ENCODE measurements at places on chromosomes 7 and 10. TPM values are rescaled to one million over a fixed set of nuclear protein-coding genes. Genes with fewer than 3 reads are reported as not detected.
A peak's percentile ranks its signal among the peaks of the same experiment; 100 is the strongest.

CTAGE8 gene
- total RNA-seq = not detected

GRCh38 chr10:112803961-112804401, 146.1 kb upstream of the TCF7L2 start:
- H3K36me3 ChIP-seq = no peaks in the 10 kb centered on the region
- peaks cover 2% of the 10 kb centered on the region for H3K4me1 ChIP-seq
- no peak for DNase-seq
- peak overlapping the region; percentile 51 for H3K27ac ChIP-seq

DNA sequence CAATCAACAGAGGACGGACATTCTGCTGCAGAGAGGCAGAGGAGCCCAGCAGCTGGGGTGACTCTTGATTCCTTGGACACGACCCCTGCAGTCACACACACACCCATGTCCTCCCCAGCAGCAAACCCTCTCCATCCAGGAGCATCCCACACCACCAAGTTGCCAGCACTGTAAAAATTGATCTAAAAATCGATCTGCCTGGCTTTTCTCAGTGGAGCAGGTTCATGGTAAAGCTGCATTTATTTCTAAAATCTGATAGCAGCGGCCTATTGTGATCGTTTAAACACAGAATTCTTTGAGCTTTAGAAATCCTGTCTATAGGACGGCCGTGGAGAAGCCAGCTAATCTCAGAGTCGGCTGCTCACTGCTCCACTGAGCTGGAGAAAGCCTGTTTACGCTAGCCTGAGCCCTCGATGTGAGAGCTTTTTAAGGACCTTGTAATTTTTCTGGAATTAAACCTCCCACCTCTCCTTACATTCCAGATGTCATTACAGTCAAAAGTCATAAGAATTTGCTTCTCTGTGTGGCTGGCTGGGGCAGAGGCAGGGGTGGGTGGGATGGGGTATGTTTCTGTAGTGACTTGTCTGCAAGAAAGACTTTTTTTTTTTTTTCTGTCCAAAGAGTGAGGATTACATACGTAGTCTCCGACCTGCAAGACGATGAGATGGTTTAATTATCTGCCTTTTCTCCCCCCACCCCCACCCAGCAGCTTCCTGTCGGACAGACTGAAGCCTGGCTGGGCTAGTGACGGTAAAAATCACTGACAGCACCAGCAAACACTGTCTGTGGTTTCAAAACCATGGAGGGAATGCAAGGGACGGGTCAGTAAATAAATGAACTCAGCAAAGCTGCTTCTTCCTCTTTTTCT, 31.6 kb downstream of the TRIM8 start:
- H3K4me1 ChIP-seq = peaks cover 15% of the 10 kb centered on the region
- H3K36me3 ChIP-seq = no peaks in the 10 kb centered on the region
- no peaks in the 10 kb centered on the region for H3K27me3 ChIP-seq
- peak overlapping the region; percentile 58 for H3K27ac ChIP-seq

DNA sequence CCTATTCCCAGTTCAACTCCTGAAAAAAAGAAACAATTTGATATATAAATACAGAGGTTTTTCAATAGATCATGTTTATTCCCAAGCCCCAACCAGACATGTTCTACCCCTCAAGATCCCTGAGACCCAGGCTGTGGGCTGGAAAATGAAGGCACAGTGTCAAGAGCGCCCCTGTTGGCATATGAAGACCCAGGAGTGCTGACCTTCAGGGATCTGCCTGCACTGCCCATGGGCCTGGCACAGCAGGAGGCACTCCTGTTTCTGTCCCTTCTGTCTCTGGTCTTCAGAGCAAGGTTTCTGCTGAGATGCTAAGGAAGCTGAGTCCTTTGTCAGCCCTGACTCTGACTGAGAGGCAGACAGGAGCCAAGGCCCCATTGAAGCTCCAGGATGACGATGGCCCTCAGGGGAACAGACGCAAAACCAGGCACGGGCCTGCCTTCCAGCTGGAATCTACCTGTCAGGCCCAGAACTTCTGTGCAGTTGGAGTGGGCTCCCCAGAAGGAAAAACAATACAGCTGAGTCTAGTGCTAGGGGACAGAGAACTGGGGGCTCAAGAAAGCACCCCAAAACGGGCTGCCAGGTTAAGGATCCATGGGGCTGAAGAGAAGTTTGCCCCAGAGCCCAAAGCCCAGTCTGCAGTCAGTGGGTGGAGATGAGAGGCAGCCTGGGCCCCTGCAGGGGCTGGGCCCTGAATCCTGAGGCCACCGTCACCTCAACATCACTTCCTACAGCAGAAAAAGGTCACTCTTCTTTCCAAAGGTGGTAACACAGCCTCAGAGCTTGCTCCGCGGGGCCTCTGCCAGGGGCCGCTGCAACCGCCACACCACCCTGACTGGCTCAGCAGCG, 6.7 kb upstream of the AIFM2 start:
- H3K4me3 ChIP-seq = no peak overlapping the region
- no peaks in the 10 kb centered on the region for H3K27me3 ChIP-seq
- no peak for DNase-seq
- peaks cover 6% of the 10 kb centered on the region for H3K36me3 ChIP-seq
- H3K4me1 ChIP-seq = no peaks in the 10 kb centered on the region

DNA sequence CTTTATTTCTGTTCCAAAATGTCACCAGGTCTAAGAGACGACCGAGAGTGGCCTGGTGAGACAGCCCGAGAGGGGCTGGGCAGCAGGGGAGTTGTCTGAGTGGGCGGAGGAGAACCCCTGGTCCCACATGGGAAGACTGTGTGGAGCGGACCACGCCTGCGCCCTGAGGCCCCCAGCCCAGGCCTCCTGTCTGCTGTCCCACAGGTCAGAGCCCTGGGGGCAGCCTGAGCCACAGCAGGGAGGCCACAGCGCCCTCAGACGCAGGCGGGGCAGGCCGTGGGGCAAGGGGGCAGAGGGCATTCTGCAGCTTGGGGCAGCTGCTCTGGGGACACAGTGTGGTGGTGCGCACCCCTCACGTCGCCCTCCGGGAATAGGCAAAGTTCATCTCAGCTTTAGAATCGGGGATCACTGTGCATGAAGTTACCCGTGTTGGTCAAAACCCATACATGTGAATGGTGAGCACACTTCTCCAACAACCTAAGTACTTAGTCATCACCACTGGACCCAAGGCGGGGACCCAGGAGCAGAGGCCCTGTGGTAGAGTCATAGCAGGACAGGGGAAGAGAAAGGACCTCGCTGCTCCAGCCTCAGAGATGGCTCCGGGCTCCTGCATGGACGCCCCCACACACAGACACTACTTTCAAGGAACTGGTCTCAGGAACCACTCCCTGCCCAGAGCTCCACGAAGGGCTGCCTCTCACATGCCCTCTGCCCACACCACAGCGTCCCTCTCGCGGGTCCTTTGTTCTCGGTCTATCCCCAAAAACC, 214.7 kb downstream of the ELFN1 start:
- peaks cover 10% of the 10 kb centered on the region for H3K4me1 ChIP-seq
- no peak for DNase-seq
- no peaks in the 10 kb centered on the region for H3K27me3 ChIP-seq
- no peak overlapping the region for H3K27ac ChIP-seq
- H3K4me3 ChIP-seq = no peak overlapping the region
- no peaks in the 10 kb centered on the region for H3K36me3 ChIP-seq

Measured in liver (tissue), 10 donors.